ENCODE measurements at places on chromosomes 12 and 14.

- DNase-seq = no peak
Measured at GRCh38 chr12:848882-849527, 96.6 kb downstream of the WNK1 start.

DNA sequence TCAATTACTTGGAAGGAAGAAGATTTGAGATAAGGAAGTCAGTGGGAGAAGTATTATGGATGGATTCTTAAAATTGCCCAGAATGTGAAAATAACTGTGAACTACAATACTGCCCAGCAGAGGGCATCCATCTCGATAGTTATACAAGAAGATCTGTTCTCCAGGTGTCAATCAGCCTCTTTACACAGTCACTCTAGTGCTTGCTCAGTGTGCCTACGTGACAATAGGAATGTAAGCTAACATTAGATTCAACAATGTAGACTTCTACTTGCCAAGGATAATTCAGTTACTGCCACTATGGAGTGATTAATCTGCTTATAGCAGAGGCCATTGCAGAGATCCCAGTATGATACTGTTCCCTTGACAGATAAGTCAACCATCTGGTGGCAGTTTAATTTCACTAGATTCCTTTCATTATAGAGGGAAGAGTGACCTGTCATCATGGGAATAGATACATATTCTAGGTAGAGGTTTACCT, 10.6 kb upstream of the MAP4K5 start:
- DNase-seq = peak; percentile 83

- DNase-seq = no peak
Measured at GRCh38 chr12:97194546-97194945, 268.1 kb upstream of the RMST start.

DNA sequence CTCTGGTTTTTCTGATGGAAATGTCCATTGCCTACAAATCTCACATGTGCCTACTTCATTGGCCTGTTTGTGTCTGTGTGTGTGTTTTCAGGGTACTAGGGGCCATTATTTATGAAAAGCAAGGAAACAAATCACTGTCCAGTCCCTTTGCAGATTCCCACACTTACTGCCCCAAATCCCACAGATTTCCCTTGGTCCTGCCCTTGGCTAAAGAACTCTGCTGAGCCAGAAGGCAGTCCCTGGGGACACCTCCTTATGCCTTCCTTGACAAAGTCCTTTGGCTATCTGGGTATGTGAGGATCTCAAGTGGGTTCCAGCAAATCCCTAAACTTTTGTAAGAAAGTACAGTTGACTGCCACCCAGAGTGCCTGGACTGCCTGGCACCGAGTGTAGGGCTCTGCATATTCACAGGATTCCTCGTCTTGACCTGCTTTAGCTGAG, 388.1 kb downstream of the BCAT1 start:
- no peak for DNase-seq

DNA sequence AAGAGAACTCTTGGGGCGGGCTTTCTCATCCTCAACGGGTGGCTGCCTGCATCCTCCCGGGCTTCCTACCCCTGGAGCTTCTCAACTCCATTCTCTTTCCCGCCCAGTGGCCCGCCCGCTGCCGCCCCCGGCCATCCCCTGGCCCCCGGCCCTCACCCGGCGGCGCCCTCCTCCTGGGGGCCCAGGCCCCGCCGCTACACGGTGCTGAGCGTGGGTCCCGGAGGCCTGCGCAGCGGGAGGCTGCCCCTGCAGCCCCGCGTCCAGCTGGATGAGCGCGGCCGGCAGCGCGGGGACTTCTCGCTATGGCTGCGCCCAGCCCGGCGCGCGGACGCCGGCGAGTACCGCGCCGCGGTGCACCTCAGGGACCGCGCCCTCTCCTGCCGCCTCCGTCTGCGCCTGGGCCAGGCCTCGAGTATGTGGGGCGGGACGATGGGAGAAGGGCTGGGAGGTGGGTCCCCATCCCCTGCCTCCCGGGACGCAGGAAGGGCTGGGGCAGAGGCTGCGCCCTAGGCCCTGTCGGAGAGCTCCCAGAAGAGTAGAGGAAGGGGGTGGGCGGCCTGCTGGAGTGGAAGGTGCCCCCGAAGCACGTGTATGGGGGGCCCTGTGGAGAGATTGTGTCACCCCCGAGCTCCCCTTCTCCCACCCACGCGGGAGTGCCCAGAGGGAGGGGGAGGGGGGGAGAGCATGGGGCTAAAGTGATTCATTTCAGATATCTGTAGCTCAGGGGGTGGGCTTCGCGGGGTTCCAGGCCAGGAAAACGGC, 1.5 kb downstream of the LAG3 start:
- DNase-seq = no peak

- no peak for DNase-seq
Measured at GRCh38 chr12:46374711-46375110, 2.1 kb upstream of the SLC38A2 start.

DNA sequence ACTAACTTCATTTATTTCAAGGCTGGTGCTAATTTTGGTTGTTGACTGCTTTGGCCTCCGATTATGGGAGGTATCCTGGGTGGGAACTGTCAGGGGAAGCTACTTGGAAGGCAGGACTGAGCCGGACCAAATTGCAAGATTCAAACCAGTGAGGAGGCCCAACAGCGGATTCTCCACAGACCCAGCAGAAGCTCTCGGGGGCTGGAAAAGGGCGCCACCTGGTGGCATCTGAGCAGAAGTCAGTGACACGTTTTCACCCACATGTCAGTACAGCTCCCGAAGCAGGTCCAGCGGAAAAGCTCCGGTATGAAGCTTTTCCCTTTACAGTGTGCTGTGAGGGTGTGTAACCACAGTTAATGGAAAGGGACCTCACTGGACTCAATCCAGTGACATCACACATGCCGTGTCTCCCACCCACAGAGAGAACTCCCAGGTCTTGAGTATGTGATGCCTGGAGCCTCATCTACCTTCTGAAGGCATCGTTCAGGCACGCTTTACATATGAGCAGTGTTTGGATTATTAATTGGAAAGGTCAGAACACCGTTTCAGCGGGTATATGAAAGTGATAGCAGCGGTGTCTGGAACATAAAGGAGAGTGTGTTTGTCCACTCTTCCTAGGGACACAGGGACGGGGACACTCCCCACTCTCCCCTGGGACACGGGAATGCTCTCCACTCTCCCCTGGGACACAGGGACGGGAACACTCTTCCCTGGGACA, 3.6 kb upstream of the P2RX2 start:
- peak; percentile 90 for DNase-seq

- no peak for DNase-seq
Measured at GRCh38 chr12:77993658-77994057, 163.0 kb downstream of the NAV3 start.

GRCh38 chr12:20040831-20041230, 327.5 kb upstream of the PDE3A start:
- DNase-seq = no peak

GRCh38 chr14:24064091-24064795, 7.1 kb upstream of the CPNE6 start:
- DNase-seq = no peak

DNA sequence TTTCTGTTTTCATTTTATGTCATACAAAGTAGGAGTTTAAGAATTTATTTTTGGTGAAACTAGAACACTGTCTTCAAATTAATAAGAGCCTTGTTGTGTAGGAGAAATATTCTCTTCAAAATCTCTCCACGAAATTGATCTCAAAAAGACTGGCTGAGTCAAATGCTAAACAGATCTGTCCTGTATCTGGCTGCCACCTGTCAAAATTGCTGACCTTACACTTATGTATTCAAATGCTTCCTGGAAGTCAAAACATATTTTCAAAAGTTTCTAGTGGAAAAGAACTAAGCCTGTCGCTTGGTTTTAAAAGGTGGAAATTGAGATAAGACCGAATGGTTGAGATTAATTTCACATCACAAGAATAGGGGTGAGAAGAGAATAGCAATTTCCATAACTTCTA, 121.4 kb downstream of the RGS6 start:
- peak; percentile 9 for DNase-seq

DNA sequence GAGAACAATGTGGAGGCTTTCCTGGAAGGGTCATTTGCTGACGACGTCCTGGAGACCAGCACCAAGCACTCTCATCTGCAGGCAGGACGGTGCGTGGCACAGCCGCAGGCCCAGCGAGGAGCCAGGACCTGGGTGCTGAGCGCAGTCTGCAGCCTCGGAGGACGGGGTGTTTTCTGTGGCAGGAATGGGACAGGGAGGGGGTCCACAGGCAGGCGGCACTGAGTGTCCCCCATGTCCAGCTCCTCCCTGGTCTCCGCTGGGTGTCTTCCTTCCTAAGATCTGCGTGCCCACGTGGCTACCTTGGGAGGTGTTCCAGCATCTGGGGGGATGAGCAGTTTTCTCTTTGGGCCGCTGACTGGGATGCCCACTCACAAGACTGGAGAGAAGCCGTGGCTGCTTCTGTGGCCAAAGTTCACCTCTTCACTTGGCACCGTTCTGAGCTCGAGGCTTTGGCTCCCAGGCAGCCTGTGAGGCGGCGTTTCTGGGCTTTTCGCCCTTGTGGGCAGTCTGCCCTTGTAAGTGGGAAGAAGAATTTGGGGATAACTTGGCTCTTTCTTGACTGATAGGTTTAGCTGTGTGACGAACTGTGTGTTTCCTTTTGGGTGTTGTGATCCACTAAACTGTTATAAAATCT, 72.2 kb downstream of the NOC4L start:
- no peak for DNase-seq

DNA sequence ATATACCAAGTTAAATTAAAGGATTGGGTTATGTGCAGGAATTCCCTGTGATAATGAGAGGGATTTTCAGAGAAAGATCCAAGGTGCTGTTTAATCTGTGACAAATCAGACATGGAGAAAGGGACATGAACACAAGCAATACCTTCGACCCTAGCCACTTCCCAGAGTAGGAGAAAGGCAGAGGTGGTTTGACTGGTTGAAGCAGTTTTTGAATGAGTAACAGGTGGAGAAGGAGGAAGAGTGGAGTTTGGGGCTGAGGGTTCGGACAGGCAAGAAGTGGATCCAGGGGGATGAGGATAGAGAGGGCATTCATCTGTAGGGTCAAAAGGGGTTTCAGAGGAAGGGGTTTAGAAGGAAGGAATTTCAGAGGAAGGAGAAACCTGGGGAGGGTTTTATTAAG, 27.4 kb upstream of the A2M start:
- no peak for DNase-seq

DNA sequence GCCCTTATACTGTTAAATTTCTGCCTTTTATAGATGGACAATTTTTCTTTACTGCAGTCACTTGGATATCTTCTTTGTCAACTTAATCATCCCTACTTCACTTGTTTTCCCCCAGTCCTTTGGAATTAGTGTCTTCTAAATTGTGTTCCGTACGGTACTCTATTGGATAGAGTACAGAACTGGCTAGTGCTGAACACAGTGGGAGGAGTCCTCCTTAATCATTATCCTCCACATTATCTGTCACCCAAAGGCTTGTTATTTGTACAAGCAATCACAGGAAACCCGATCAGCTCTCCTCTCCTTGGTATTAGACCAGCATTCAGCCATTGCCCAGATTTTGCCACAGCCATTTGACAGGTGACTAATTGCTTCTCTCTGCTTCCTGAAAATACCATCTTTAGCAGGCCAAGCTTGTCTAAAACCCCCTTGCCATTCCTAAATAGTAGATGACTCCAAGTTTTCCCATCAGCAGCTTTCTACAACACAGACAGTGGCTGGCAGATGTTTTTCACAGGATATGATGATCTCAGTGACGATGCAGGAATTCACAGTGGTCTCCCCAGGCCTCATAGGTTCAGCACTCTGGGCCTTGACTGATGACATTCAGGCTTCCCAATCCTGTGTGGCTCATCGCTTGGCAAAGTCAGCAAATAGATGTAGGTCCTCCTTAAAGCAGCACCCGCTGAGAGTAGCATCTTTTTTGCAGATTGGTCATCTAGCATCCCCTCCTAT, 216.0 kb upstream of the RGS6 start:
- no peak for DNase-seq

DNA sequence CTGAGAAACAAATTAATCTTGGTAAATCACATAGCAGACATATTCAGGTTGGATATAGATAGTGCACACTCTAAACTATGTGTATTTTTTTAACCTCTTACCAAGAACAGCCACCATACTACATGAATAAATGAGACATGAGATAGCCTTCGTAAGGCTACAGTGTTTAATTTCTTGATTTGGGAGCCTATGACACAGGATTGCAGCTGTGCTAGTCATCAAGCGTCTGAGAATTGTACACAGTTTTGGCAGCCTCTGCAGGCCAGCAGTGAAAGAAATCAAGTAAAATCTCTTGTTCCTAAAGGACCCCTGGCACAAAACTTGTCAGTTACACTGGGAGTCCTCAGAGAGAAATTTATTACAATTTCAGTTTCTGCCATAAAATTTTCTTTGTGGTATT, 236.1 kb downstream of the C12orf50 start:
- DNase-seq = no peak

GRCh38 chr12:54692353-54692752, 44.2 kb upstream of the DCD start:
- DNase-seq = no peak

GRCh38 chr14:40417777-40418401, 985.7 kb upstream of the FBXO33 start:
- peak; percentile 40 for DNase-seq

GRCh38 chr12:67524861-67525616, 123.5 kb upstream of the DYRK2 start:
- DNase-seq = peak; percentile 4

GRCh38 chr14:98174041-98174440, 1098.0 kb downstream of the BCL11B start:
- DNase-seq = no peak

DNA sequence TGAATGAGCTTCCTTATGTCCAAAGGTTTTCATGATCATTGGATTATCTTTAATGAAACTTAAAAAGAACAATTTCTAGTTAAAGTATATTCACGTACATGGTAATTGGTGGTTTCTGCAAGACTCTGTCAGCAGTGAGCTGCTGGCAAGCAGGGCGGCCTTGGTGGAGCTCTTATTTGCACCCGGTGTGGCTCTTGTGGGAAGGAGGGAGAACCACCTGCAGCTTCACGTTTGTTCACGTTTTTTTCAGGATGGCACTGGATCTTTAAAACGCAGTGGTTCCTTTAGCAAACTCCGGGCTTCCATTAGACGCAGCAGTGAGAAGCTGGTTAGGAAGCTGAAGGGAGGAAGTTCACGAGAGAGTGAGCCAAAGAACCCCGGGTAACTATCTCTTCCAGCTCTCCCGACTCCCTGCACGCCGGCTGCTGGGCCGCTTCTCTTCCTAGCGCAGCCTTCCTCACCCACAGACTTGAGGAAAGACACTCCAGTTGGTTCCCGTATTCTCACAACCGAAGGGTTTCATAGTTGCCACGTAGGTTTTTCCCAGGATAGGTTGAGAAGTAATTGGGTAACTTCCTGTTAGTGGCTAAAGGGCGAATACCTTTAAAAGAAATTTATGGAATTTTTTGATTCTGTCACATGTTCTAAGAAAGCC, 28.3 kb downstream of the XRCC3 start:
- no peak for DNase-seq

All from hematopoietic multipotent progenitor cell treated with erythropoietin and hydrocortisone succinate and interleukin-3 and kit ligand, for 6 days (in vitro differentiated cells).